ENCODE measurements at places on chromosomes 12 and 14.

DNA sequence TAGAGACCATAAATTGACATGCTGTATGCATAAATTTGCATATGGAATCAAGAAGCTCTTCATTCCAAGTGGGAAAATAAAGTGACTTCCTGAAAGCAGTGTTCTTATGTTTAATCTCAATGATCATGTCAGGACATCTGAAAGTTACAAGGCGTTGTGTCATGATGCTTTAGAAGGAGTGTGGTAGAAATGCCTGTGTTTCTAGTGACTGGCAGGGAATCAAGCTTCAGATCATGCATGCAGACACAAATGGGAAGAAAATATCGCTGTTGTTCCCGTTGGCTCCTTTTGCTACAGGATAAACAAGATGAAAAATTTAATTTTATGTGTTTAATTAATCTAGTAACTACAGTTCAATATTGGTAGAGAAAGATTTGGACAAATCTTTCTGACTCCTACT is 298.1 kb upstream of the SYT1 start:
- DNase-seq, result no peak

DNA sequence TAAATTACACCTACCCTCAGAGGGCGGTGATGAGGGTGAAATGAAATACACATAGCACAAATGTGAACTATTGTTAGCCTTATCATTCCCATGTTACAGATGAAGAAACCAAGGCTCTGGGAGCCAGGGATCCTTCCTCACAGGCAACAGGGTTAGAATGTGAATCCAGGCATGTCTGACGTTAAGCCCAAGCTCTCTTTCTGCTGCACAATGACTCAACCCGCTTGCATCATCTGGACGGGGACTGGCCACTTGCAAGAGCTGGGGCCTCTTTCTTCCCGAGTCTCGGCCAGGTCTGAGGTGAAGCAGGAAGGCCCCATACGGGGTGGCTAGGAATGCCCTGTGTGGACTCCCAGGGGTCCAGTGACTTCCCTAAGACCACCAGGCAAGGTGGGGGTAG is 105.2 kb downstream of the RBM19 start:
- DNase-seq, result no peak

GRCh38 chr14:52043690-52044089 is 25.2 kb downstream of the NID2 start:
- DNase-seq, result no peak

GRCh38 chr14:106044949-106045596 is 518.7 kb downstream of the TMEM121 start:
- DNase-seq, result peak; percentile 51

GRCh38 chr14:104082807-104083206 is 2.7 kb upstream of the ASPG start:
- no peak for DNase-seq

DNA sequence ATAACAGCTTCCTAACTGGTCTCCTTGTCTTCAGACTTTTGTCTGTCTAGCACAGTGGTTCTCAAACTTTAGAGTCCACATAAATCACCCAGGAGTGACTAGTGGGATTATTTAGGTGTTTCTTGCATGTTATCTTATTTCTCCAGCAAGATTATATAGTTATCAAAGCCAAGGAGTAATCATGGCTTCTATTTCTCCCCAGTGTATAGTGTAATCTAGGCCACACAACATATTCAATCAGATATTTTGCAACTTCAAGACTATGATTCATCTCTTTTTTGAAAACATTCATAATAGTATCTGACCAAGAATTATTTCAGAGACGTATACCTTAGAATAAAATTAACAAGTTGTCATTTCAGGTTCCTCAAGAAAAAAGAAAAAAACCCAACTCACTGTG is 131.9 kb downstream of the CEP83 start:
- DNase-seq, result no peak

DNA sequence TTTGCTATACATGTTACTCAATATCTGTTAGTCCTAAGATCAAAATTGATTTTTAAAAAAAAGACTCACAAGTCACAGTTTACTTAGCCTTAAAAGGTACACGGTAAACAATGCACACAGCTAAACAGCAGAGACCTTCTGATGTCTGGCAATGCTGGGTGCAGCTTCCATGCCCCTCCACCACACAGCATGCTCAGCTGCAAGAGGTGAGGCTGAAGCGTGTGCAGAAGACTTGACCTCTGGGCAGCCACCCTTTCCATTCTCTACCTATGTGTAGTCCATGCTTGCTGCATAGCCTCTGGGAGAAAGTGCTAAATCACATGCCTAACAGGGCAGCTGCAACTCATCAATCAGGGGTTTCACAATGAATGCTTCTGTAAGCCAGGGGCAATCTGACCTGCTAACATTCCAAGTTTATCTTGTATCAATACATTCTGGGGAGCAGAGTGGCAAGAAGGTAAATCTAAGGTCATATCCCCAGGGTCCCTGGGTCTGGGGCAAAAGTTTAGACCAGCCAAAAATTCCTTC is 44.5 kb upstream of the AMN1 start:
- no peak for DNase-seq

DNA sequence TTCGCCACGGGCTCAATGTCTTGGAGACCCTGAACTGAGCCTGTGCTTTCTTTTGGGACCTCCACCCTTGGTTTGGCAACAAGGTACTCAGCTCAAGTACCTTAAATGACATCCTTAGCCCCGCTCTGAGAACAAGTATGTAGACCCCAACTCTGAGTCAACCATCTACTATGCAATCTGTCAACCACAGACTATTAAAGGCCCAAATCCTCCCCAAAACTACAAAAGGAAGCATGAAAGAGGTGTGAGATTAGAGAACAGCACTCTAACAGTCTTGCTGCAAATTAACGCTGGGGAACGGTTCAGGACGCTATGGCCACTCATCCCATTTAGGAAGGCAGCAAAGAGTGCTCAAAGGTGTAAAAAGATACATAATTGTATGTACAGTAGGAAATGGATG is 52.1 kb downstream of the CCDC88C start:
- DNase-seq, result no peak

- no peak for DNase-seq
Observed at GRCh38 chr12:108309674-108310312, 29.3 kb downstream of the CMKLR1 start.

- no peak for DNase-seq
Observed at GRCh38 chr12:68745376-68745903, 536 bp upstream of the SLC35E3 start.

- DNase-seq, result no peak
Observed at GRCh38 chr14:104586832-104587620, 7.5 kb downstream of the C14orf180 start.

GRCh38 chr14:76375947-76376404 is at the start of gene ESRRB:
TSS of gene ESRRB (plus strand) at chr14:76376137. CDS start at chr14:76376402, 265 bp downstream.
- DNase-seq, result no peak

- DNase-seq, result no peak
Observed at GRCh38 chr12:4281173-4281654, 7.7 kb downstream of the CCND2 start.

DNA sequence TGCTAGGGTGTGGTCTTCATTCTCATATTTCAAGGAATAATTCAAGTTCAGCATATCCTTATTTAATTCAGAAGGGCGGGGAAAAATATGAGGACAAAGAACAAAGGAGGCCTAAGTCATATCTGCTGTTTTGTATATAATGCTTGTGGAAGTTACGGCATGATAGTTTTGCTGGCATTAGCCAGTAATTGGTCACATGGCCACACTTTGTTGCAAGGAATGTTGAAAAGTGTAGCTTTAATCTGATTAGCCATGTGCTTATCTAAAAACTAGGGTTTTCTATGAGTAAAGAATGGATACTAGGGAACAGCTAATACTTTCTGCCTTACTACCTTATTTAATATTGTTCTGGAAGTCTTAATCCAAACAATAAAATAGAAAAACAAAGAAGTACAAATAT is 34.4 kb upstream of the E2F7 start:
- no peak for DNase-seq

- DNase-seq, result no peak
Observed at GRCh38 chr14:99602054-99602787, 1.8 kb downstream of the CCDC85C start.

GRCh38 chr12:100986595-100987547 is 192.3 kb downstream of the ANO4 start:
- no peak for DNase-seq

- DNase-seq, result no peak
Observed at GRCh38 chr14:65370801-65371248, 41.7 kb upstream of the FUT8 start.

DNA sequence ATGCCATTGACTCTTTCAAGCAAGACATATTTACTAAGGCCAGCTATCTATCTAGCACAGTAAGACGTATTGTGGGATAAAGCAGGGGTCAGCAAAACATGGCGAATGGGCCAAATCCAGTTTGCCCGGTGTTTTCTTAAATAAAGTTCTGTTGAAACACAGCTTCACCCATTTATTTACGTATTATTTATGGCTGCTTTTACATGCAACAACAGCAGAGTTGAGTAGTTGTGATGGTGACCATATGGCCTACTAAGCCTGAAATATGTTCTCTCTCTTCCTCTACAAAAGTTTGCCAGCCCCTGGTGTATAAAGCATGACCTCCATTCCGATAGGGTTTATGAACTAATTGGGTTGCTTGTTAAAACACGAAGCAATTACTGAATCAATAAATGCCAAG is 322.1 kb downstream of the CCDC91 start:
- DNase-seq, result no peak

DNA sequence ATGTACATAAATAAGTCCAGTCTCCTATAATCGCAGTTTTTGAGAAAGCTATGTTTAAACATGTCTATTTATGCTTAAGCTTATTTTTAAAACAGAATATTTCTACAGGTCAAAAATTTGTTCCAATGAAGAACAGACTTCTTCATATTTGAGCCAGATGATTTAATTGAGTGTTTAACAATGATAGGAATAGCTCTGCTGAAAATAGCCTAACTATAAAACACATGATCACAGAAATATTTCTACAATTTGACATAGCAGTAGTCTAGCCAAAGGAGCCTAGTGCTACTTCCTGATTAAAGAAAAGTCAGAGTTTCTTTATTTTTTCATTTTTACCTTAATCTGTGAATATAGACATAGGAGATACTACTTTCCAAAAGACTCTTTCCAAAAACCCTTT is 29.4 kb downstream of the DCP1B start:
- no peak for DNase-seq

DNA sequence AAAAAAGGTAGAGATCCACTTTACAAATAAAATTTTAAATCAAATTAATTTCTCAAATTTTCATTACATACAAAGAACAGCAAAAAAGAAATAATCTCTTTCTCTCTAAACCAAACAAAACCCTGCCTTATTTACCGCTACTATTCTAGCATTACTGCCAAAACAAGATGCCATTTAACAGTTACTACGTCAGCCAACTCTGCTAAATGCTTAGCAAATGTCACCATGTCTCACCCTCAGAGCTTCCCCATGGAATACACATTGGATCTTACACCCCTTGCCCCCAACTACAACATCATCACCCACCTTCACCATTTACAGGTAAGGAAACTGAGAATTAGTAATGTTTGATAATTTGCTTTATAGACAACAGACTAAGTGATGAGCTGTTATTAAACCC is 23.0 kb upstream of the NR2C1 start:
- no peak for DNase-seq

- no peak for DNase-seq
Observed at GRCh38 chr12:91496337-91496736, 313.7 kb upstream of the DCN start.

DNA sequence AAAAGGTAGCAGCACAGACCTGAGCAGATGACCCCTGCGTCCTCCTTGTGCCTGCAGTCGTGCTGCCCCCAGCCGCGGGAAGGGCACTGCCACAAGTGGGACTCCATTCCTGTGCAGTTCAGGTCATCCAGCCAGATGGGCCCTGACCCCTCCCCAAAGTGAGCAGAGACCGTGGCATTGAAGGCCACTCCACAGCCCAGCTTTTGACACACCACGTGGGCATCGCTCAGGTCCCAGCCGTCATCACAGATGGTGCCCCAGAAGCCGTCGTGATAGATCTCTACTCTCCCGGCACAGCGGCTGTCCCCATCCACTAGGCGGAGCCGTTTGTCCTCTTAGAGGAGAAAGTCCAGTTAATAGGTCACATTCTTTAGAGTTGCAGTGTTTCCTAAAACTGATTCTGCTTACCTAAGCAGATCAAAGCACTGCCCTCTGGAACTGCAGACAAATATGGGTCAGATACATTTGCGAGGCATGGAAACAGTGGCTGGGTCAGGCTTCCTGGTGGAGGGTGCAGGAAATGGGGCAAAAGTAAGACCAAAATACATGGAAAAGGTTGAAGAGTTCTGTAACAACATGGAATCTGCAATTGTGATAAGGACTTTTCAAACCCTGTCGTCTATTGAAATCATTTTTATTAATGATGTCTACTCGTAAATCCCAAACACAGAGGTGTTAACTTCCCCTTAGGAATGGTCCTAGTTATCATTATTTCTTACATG is 69.4 kb downstream of the CD163L1 start:
- DNase-seq, result no peak

DNA sequence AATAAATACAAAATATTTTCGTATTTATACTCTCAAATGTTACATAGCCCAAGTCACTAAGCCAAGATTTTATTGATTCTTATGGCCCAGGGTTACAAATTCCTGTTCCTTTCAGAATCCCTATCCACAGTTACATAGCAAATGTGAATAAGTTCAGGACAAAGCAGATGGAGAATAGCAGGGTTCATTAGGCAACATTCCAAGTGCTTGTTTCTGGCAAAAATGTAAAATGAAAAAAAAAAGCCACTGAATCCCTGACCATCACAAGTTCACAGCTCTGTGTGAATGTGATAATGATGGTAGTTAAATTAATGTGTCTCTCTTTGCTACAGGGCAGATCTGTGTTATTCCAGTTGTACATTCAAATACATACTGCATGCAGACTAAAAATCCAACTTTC is 74.6 kb downstream of the KCNC2 start:
- no peak for DNase-seq

DNA sequence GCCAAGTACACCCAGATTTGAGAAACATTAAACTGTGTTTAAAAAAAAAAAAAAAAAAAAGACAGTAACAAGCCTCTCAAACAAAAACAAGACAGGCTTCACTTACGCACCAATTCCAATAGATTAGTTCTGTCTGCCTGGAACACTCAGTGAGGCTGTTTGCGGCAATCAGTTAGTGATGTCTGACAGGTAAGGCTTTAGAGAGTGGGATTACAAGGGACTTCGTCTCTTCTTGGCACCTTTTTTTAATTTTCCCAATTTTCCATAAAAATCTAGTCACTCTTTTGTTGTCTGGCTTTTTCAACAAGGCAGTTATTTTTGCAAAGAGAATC is 79.6 kb downstream of the NCOR2 start:
- no peak for DNase-seq

GRCh38 chr12:67137256-67137655 is 131.9 kb upstream of the CAND1 start:
- no peak for DNase-seq

DNA sequence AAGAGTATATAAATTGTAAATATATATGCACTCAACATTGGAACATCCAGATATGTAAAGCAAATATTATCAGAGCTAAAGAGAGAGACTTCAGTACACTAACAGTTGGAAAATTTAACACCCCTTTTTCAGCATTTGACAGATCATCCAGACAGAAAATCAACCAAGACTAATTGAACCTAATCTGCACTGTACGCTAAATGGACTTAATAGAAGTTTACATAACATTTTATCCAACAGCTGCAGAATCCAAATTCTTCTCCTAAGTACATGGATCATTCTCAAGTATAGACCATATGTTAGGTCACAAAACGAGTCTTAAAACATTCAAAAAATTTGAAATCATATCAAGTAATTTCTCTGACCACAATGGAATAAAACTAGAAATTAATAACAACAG is 229.1 kb upstream of the CLEC14A start:
- DNase-seq, result no peak

GRCh38 chr12:7716381-7716780 is 5.1 kb downstream of the DPPA3 start:
- no peak for DNase-seq

- DNase-seq, result no peak
Observed at GRCh38 chr14:77347751-77348150, 26.9 kb downstream of the GSTZ1 start.

GRCh38 chr14:103727313-103727980 is 11.8 kb downstream of the ZFYVE21 start:
- DNase-seq, result no peak
